Activated T-helper 1 cell treated with Interleukin-2 at 50 U/mL for 16 hours (primary cell): ENCODE measurements at places on chromosomes 5 and 9.

DNA sequence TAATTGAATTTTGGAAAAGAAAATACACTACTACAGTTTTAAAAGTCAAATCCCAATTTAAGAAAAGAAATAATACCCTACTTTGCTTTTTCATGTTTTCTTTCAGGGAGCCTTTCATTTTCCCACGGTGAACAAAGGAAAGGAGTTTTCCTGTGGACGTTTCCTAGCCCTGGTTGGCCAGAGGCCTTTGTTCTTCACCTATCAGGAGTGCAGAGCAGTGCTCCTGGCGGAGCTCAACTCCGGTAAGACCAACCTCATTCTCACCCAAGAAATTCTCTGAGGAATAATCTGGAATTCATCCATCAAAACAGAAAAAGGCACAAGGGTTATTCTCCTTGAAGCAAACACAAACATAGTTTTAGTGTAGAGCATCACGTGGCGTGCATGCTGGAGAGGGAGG is 248.9 kb downstream of the ADGRV1 start:
- DNase-seq, result no peak

GRCh38 chr9:73549991-73550390 is 398.3 kb downstream of the ANXA1 start:
- DNase-seq, result no peak

- DNase-seq, result no peak
Measured at GRCh38 chr5:68032216-68032762, 183.3 kb upstream of the PIK3R1 start.

DNA sequence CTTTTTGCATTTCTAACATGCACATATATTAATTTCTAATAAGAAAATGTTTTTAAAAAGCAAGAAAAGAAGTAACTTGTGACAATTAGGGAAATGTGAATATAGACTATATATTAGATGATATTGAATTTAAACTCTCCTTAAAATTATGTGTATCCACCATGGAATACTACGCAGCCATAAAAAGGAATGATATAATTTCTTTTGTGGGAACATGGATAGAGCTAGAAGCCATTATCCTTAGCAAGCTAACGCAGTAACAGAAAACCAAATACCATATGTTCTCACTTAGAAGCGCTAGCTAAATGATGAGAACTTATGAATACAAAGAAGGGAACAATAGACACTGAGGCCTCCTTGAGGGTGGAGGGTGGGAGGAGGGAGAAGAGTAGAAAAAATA is 23.8 kb upstream of the AP3B1 start:
- DNase-seq, result no peak

DNA sequence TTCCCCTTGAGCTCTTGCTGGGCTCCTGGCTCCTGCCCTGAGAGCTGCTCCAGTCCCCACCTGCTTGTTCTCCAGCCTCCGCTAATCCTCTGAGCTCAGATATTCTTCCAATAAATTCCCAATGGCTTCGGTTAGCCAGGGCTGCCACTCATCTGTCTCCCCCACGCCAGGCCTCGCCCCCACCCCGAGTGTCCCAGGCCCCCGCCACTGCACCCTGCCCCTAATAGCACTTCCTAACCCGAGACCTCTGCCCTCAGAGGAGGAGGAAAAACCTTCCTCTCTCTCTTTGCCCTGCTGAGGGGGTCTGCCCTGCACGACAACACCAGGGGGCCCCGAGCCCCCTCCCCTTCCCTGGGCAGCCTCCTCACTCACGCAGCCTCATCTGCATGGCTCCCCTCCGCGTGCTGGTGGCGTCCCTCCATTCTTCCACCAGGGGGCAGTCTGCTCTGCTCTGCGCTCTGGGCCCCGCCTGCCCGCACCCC is 5.4 kb upstream of the LCN15 start:
- no peak for DNase-seq

DNA sequence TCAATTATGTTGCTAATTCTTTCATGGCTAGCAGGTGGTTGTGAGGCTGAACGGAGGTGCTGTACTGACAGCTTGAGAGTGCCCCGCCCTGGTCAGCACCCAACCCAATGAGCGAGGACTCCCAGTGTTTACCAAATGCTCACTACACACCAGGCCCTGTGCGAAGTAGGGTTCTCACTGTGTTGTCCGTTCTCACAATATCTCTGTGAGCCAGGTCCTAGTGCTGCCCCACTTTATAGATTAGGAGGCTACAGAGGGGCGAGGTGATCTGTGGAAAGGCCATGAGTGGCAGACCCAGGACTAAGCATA is 28.2 kb downstream of the COL15A1 start:
- no peak for DNase-seq

- no peak for DNase-seq
Measured at GRCh38 chr5:61673007-61673735, 341.1 kb downstream of the ZSWIM6 start.
